Endodermal cell (in vitro differentiated cells): ENCODE measurements at places on chromosomes 5 and 9. TPM values are rescaled to one million over a fixed set of nuclear protein-coding genes. Genes with fewer than 3 reads are reported as not detected.

DNA sequence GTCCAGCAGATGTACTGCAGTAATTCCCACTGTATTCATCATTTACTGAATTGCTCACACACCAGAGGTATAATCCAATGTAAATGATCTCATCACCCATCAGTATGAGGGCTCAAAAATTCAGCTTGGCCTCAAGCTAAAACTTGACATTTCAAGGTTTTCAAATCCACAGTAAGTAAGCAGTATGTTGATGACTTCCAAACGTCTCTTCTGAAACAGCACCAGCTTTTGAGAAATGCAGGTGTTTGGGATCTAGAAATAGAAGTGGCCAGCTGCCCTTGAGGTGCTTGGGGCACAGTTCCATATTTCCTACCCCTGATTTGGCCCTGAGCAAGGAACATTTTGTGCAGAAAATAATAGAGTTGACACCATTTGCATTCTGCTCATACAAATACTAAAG lies 388.0 kb upstream of the TUSC1 start:
- no peak overlapping the region for H3K4me3 ChIP-seq
- no peak overlapping the region for H3K27ac ChIP-seq
- peaks cover 8% of the 10 kb centered on the region for H3K4me1 ChIP-seq
- H3K36me3 ChIP-seq = no peaks in the 10 kb centered on the region

- H3K4me1 ChIP-seq = no peaks in the 10 kb centered on the region
- no peak for DNase-seq
- H3K27me3 ChIP-seq = no peaks in the 10 kb centered on the region
- H3K4me3 ChIP-seq = no peak overlapping the region
- H3K27ac ChIP-seq = no peak overlapping the region
- H3K36me3 ChIP-seq = no peaks in the 10 kb centered on the region
These were observed 31.4 kb upstream of the RAB3C start for GRCh38 chr5:58551492-58551891.

- H3K27ac ChIP-seq = peak overlapping the region; percentile 54
- H3K36me3 ChIP-seq = no peaks in the 10 kb centered on the region
- DNase-seq = no peak
- H3K4me3 ChIP-seq = no peak overlapping the region
- peaks cover 4% of the 10 kb centered on the region for H3K4me1 ChIP-seq
These were observed 141.9 kb upstream of the SLC12A2 start for GRCh38 chr5:127941646-127942045.

GRCh38 chr5:177132136-177133095 lies 1.2 kb upstream of the NSD1 start:
- DNase-seq = peak; percentile 89
- H3K4me1 ChIP-seq = peaks cover 7% of the 10 kb centered on the region
- peak overlapping the region; percentile 82 for H3K4me3 ChIP-seq
- no peaks in the 10 kb centered on the region for H3K27me3 ChIP-seq
- peak overlapping the region; percentile 95 for H3K27ac ChIP-seq
- peaks cover 28% of the 10 kb centered on the region for H3K36me3 ChIP-seq

DNA sequence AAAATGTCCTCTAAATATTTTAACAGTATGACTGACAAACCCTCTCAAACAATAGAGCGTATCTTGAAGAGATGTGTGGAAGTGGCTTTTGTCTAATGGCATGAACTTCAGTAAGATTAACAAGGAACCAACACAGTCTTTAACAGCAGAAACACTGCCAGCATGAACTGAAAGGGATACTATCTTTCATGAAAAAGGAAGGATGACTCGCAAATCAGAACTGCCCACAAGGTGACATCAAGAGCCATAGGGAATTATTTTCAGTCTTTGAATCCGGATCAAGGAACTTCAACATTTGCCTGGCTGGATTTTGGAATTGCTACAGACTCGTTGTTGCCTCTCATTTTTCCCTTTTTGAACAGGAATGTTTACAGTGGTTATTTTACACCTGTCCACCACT lies 5.1 kb upstream of the HEXB start:
- H3K4me1 ChIP-seq = no peaks in the 10 kb centered on the region
- H3K27me3 ChIP-seq = peaks cover 8% of the 10 kb centered on the region
- no peak for DNase-seq
- H3K27ac ChIP-seq = no peak overlapping the region
- no peak overlapping the region for H3K4me3 ChIP-seq
- no peaks in the 10 kb centered on the region for H3K36me3 ChIP-seq

GRCh38 chr5:179886190-179886911 lies 21.3 kb downstream of the TBC1D9B start:
- H3K4me3 ChIP-seq = no peak overlapping the region
- H3K4me1 ChIP-seq = no peaks in the 10 kb centered on the region
- peaks cover 80% of the 10 kb centered on the region for H3K36me3 ChIP-seq

- DNase-seq = no peak
- H3K36me3 ChIP-seq = peaks cover 53% of the 10 kb centered on the region
- no peaks in the 10 kb centered on the region for H3K27me3 ChIP-seq
- peak overlapping the region; percentile 99 for H3K4me3 ChIP-seq
- H3K4me1 ChIP-seq = peaks cover 20% of the 10 kb centered on the region
These were observed 359 bp downstream of the PRELID1 start for GRCh38 chr5:177303925-177304391.

GRCh38 chr9:106600955-106601560 lies 261.9 kb upstream of the ZNF462 start:
- no peak overlapping the region for H3K27ac ChIP-seq
- H3K4me3 ChIP-seq = no peak overlapping the region
- H3K36me3 ChIP-seq = no peaks in the 10 kb centered on the region
- no peaks in the 10 kb centered on the region for H3K4me1 ChIP-seq
- H3K27me3 ChIP-seq = peaks cover 4% of the 10 kb centered on the region

GRCh38 chr9:96137671-96138429 lies 164.1 kb downstream of the HSD17B3 start:
- no peak overlapping the region for H3K27ac ChIP-seq
- DNase-seq = peak; percentile 73
- no peak overlapping the region for H3K4me3 ChIP-seq
- H3K4me1 ChIP-seq = peaks cover 3% of the 10 kb centered on the region
- no peaks in the 10 kb centered on the region for H3K27me3 ChIP-seq

GRCh38 chr5:169280286-169280685 lies 20.7 kb downstream of the SLIT3 start:
- H3K36me3 ChIP-seq = no peaks in the 10 kb centered on the region
- H3K27ac ChIP-seq = no peak overlapping the region
- H3K4me1 ChIP-seq = no peaks in the 10 kb centered on the region

GRCh38 chr5:34447424-34447823 lies 208.7 kb upstream of the RAI14 start:
- no peaks in the 10 kb centered on the region for H3K4me1 ChIP-seq
- no peaks in the 10 kb centered on the region for H3K36me3 ChIP-seq
- no peaks in the 10 kb centered on the region for H3K27me3 ChIP-seq
- DNase-seq = no peak

- no peaks in the 10 kb centered on the region for H3K27me3 ChIP-seq
- H3K27ac ChIP-seq = no peak overlapping the region
- no peak overlapping the region for H3K4me3 ChIP-seq
- no peaks in the 10 kb centered on the region for H3K4me1 ChIP-seq
- H3K36me3 ChIP-seq = no peaks in the 10 kb centered on the region
These were observed 175.6 kb upstream of the CCNH start for GRCh38 chr5:87588316-87588715.

GRCh38 chr9:6024035-6024554 lies 8.7 kb upstream of the RANBP6 start:
- no peaks in the 10 kb centered on the region for H3K27me3 ChIP-seq
- no peaks in the 10 kb centered on the region for H3K36me3 ChIP-seq
- no peak overlapping the region for H3K4me3 ChIP-seq

DNA sequence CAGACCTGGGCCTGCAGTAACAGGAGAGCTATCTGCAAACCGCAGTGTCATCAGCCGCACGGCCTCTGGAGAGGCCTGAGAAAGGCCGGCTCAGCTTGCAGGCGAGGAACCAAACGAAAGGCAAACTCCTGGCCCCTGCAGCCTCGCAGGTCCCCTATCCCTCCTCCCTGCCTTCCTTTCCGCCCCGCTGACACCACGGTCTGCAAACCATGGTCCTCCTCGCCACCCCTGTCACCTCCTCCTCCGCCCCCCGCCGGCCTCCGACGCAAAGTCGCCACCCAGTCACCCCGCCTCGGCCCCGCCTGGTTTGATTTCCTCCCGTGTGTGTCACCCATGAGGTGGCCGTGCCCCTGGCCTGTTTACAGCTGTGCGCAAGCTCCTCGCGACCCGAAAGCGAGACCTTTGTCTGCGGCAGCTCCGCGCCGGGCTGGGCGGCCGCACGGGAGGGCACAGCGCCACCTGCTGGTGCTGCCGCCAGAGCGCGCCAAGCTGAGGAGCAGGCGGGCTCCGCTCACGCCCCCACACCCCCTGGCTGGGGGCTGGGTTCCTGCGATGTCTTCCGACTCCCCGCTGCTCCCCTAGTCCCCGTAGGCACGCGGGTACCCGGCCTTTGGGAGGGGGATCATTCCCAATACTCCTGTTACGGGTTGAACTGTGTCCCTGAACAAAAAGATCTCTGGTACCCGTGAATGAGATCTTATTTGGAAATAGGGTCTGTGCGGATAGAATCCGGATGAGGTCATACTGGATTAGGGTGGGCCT lies 19.4 kb downstream of the GBGT1 start:
- no peaks in the 10 kb centered on the region for H3K27me3 ChIP-seq
- peaks cover 9% of the 10 kb centered on the region for H3K4me1 ChIP-seq
- H3K4me3 ChIP-seq = no peak overlapping the region
- H3K36me3 ChIP-seq = peaks cover 5% of the 10 kb centered on the region

DNA sequence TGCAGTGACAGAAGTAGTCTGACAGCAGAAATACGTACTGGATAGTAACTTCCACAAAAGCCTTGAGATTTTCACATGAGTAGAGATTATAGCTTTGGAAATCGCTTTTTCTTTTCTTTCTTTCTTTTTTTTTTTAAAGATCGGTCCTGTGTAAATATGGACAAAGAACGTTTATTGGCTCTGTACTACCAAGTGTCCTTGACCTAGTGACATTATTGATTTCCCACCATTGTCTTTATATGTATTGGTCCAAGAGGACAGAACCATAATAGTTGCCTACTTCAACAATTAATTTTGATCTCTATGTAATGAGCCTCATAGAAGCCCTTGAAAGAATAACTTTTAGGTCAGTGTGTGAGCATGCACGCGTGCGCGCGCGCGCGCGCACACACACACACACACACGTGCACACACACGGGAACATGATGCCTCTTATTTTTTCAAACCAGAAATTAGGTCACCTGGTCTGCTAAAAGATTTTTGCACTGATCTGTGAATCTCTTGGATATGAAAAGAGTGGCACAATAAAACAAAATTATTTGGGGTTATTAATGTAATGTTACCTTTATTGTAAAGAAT lies 516.8 kb downstream of the PSAT1 start:
- no peak for DNase-seq
- H3K36me3 ChIP-seq = no peaks in the 10 kb centered on the region
- no peaks in the 10 kb centered on the region for H3K27me3 ChIP-seq
- H3K4me1 ChIP-seq = no peaks in the 10 kb centered on the region
- H3K27ac ChIP-seq = no peak overlapping the region

GRCh38 chr9:8842402-8843193 lies 1043.0 kb upstream of the DMAC1 start:
- no peaks in the 10 kb centered on the region for H3K27me3 ChIP-seq
- H3K4me1 ChIP-seq = no peaks in the 10 kb centered on the region
- H3K27ac ChIP-seq = no peak overlapping the region
- DNase-seq = no peak
- H3K36me3 ChIP-seq = no peaks in the 10 kb centered on the region
- no peak overlapping the region for H3K4me3 ChIP-seq

DNA sequence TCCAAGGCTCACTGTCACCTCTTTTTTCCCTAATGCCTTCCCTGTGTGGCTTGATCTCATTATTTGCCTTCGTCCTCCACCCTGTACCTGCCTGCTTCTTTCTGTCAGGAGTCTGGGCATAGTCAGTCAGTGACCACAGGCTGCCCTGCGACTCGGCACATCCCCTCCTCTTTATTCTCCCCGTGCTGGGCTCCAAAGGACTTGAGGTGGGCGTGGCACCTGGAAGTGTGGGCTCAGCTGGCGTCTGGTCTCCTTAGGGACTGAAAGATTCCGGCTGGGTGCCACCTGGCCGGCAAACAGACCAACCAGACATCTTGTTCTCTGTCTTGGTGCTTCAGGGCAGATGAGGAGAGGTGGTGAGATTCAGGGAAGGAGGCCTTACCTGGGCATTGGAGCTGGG lies 29.6 kb upstream of the PRDM12 start:
- peaks cover 71% of the 10 kb centered on the region for H3K36me3 ChIP-seq
- no peak overlapping the region for H3K27ac ChIP-seq
- H3K4me1 ChIP-seq = no peaks in the 10 kb centered on the region
- no peak overlapping the region for H3K4me3 ChIP-seq
- no peaks in the 10 kb centered on the region for H3K27me3 ChIP-seq

DNA sequence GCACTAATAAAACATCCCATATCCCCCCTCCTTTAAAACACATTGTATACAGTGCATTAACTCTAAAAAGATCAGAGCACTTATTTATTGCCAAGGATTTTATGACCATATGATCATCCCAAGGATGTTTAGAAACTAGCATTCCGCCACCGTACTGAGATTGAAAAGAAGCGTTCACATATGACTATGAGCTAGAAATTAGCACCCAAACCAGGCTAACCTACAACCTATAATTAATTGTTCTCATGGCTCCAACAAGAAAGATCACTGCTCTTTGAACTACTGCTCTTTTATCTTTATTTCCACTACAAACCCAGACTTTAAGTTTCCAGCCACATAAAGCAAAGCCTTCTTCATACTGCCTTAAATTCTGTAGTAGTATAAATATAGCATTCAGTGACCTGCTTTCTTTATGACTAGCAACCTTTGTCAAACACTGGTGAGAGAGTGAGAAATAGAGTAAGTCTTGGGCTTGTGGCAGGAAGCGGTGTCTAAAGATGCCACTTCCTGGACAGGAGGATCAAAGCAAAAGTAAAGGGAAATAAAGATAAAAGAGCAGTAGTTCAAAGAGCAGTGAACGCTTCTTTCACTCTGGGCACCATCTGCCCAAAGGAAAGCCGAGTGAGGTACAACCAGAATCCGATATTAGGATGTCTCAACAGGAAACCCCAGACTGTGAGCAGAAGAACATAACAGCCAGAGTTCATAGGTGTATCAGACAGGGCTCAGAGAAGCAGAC lies 151.1 kb upstream of the ERCC6L2 start:
- no peak for DNase-seq
- no peak overlapping the region for H3K27ac ChIP-seq
- no peaks in the 10 kb centered on the region for H3K4me1 ChIP-seq
- H3K36me3 ChIP-seq = no peaks in the 10 kb centered on the region
- no peak overlapping the region for H3K4me3 ChIP-seq
- H3K27me3 ChIP-seq = no peaks in the 10 kb centered on the region

The AK6 gene
- total RNA-seq = 32.6 and 36.6 TPM in 2 replicates

The HSPA5 gene
- total RNA-seq = 487 and 516 TPM in 2 replicates

The TPM2 gene
- 220 to 251 TPM (median 227 TPM) in 3 replicates for total RNA-seq

The HCN1 gene
- 4.0 and 5.9 TPM in 2 replicates for total RNA-seq

The CLTA gene
- 221 to 225 TPM (median 224 TPM) in 3 replicates for total RNA-seq

The ADCY2 gene
- 52.0 and 61.5 TPM in 2 replicates for total RNA-seq

The TEX48 gene
- total RNA-seq = not detected in 2 replicates
